GM03348 (cell line): ENCODE measurements at places on chromosomes 2 and 18.

DNA sequence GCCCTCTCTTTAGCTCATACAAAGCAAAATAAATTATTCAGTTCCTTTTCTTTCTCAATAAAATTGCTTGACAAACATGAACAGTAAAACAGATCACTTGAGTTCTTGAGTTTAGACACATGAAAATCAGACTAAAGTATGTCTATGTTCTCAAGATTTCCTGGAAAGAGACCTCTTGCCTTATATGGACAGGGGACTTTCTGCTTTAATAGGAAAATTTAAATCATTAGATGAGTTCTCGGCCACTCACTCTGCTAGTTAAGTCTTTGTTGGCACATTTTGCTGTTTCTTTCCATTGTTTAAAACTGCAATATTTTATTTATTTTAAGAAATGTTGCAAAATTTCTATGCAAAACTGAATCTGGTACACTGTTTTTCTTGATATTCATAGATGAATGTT lies 207.8 kb downstream of the RND3 start:
- no peak for DNase-seq

GRCh38 chr2:80822999-80823398 lies 518.4 kb upstream of the LRRTM1 start:
- no peak for DNase-seq

DNA sequence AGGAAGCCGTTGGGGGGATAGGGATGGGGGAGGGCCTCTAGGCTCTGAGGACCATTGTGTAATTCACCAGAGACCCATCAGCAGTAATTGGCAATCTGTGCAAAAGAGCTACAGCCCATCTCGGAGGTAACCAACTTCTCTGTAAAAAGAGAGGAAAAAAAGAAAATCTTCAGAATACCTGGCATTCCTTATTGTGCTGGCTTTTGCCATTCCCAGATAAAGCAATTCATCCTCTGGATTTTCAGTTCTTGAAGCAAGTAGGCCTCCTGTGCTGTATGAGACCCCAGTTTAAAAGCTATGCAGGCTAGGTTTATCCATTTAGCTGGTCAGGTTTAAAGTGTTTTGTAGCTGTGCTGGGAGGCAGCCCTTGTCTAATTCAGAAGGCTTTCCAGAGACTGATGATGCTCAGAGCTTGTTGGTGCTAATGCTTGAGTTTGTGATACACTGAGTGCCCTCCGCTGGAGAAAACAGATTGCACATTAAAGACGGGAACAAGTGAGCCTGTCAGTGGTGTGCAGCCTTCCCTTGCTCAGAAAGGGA lies at the start of gene LRRTM4:
LRRTM4 (minus strand) TSS at position 446 of the 540 bp plus-strand sequence.
- no peak for DNase-seq

- no peak for DNase-seq
Observed at GRCh38 chr18:27983780-27984179, 193.2 kb downstream of the CDH2 start.

- peak; percentile 86 for DNase-seq
Observed at GRCh38 chr2:219142329-219142728, 18.3 kb downstream of the NHEJ1 start.

DNA sequence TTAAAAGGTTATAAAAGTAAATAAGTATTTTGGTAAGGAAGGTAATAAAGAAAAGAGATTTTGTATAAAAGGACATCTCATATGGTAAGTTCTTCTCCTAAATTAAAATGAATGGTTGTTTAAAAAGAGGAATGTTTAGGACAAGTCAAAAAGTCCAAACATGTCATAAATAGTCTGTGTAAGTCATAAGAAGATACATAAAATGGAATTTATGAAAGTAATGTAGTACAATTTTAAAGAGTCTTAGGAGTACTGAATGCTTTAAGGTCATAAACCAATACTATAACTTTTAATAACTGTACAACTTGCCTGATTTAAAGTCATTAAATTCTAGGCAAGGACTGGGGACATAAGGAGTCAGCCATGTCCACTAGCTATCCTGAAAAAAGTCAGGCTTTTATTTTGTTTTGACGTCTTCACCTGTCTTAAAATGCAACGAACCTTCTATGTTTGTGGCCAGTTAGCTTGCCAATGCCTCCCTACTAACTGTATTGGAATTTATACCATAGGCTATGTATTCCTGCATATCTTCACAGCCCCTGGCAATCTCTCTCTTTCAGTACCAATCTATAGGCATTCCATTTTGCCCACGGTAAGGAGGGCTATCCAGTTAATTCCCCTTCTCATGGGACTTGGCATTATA lies 312.3 kb upstream of the LRRTM4 start:
- DNase-seq: no peak

- DNase-seq: no peak
Observed at GRCh38 chr2:54594048-54594447, 129.4 kb upstream of the EML6 start.

- DNase-seq: peak; percentile 72
Observed at GRCh38 chr2:100891906-100892642, 72.1 kb downstream of the NPAS2 start.

GRCh38 chr18:48521723-48522122 lies 17.1 kb upstream of the CTIF start:
- DNase-seq: no peak

GRCh38 chr2:56582570-56582969 lies 398.8 kb downstream of the CCDC85A start:
- DNase-seq: no peak

- no peak for DNase-seq
Observed at GRCh38 chr2:130389783-130390182, 33.9 kb downstream of the PTPN18 start.

DNA sequence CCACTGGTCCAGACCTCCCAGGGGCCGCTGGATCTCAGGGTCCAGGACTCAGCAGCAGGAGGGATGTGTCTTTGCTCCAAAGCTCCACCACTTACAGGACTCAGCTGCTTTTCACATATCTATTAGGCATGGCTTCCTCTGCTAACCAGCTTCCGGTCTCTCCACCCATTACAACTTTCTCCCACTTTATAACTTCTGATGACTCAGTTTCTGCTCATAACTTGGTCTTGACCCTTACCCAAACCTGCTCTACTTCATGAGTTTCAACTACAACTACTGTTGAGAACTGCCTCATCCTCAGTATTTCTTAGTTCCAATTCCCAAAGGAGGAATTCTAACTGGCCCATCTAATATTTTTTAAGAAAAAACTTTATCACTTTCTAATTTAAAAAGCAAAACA lies 17.2 kb downstream of the SULT1C2 start:
- no peak for DNase-seq

- no peak for DNase-seq
Observed at GRCh38 chr2:23400703-23401102, 15.7 kb downstream of the KLHL29 start.

DNA sequence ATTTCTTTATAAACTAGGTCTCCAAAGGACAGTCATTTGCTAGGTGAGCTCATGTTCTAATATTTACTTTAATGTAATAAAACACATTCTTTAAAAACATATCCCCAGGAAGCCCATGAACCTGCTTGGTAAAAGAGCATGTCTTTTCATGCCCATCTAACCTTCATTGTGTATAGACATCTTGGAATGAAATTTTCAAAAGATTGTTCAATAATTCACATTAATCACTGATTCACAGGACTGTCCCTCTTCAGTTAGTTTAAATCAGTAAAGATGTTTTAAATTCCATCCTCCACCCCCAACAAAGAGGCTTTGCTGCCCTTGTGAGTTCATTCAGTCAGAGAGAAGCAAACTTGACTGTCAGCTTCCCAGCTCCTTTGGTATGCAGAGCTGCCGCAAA lies 633.4 kb upstream of the CELF4 start:
- DNase-seq: no peak

DNA sequence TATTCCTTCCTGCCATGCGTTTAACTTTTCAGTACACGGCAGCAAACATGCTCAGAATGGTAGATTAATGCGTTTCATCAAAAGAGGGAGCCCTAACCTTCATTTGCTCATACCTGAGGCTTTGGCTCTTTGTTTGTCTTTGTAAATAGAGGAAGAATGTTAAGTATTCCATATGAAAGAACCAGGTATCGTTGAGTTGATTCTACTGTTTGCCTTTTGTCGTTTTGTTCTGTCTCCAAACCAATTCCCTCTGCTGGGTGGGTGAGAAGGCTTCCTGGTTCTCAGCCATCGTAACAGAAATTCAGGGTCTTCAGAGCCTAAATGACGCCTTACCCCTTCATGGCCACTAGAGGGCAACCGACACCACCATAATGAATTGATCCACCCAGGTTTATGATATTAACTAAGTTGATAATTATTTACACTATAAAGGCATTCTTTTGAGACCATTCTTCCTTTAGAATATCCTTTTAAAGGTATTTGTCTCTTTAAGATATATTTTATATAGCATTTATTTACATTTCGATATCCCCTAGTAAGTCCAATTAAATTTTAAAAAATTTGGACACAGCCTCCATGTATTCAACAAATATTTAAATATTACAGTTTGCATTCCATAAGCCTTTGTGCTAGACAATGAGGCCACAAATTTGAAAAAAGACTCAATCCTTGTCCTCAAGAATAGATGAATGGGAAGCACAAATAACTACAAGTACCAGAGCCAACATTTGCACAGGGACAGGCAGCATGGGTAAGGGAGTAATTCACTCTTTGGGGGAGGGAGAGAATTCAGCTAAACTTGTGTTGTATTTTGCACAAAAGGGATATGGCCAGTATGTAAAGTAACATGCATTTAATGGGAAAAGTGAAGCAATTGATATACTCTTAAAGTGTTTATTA lies 48.1 kb downstream of the TIMM21 start:
- peak; percentile 79 for DNase-seq
